Neural crest cell (in vitro differentiated cells): ENCODE measurements at places on chromosomes 4 and X. TPM values are rescaled to one million over a fixed set of nuclear protein-coding genes. Genes with fewer than 3 reads are reported as not detected.

DNA sequence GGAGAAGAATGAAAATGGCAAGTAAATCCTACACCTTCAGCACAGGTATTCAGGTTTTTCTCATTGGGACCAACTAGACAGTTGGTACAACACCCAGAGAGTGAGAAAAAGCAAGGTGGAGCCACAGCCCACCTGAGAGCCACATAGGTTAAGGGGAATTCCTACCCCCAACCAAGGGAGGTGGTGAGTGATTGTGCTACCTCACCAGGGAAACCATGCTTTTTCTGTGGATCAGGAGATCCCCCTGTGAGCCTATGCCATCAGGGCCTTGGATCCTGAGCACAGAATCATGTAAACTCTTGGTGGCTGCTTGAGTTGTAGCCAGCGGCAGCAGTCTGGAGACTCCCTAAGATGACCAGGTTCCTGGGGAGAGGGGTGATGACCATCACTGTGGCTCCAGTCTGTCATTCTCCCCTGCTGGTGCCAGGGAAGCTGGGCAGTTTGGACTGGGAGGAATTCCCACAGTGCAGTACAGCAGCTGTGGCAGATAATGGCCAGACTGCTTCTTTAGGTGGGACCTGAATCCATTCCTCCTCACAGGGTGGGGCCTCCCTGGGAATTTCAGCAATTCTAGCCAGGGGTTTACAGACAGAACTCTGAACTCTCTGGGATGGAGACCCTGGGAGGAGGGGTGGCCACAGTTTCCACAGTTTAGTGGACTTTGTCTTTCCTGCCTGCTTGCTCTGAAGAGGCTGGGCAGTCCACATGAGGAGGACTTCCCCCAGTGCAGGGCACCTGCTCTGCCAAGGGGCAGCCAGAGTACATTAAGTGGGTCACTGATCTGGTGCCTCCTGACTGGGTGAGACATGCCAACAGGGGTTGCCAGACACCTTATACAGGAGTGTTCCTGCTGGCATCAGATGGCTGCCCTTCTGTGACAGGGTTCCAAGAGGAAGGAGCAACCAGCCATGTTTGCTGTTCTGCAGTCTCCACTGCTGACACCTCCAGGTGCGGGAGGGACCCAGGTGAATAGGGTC, 43.2 kb downstream of the PARM1 start:
- no peak for DNase-seq

GRCh38 chr4:69753686-69754085, 6.7 kb downstream of the SULT1B1 start:
- no peak for DNase-seq

- DNase-seq = no peak
These were observed 52.0 kb upstream of the HS3ST1 start for GRCh38 chr4:11480683-11481082.

The HTR2C gene
- 0.07 and 0.09 TPM in 2 replicates for total RNA-seq

- no peak for DNase-seq
These were observed 50.8 kb downstream of the DTHD1 start for GRCh38 chr4:36332023-36332781.

- DNase-seq = no peak
These were observed 175.4 kb upstream of the PSAPL1 start for GRCh38 chr4:7610022-7610670.

- DNase-seq = no peak
These were observed 95.8 kb downstream of the SLIT2 start for GRCh38 chr4:20347531-20347930.

- DNase-seq = no peak
These were observed 23.7 kb upstream of the UBA1 start for GRCh38 chrX:47169726-47170515.

DNA sequence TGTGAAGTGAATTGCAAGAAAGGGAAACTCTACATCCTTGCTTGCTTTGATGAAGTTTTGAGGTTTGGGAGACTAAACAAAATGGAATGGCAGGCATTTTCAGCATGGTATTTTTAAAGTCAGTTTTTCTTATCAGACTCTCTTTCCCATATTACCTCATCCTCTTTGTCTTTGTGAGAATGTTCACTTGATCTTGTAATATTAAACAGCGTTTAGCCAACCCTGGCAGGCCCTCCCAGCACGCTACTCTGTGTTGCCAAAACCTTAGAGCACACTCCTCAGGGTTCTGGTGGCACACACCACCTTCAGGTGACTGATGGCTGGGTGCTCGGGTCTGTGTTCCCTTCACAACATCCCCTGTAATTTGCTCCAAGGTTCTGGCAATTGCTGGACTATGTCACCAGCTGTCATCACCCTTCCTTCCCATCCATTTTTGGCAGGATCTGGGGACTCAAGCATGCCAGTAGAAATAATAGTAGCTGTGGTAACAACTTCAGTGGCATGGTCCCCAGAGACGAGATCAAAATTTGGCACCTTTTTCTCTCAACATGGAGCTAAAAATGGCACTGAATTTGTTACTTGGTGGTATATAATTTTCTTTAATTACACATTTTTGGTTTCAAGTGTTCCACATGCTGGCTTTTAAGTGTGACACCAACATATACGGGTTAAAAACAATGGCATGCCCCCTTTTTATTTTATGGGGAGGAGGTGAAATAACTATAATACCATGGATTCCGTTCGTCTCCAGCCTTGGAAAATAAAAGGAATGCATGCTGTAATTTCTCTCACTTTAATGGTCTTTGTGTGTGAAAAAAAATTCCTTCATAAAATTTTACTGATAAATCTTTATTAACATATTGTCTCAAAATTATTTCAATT, 273.1 kb downstream of the DCTD start:
- DNase-seq = no peak

GRCh38 chrX:47151435-47151834, 6.4 kb downstream of the RBM10 start:
- DNase-seq = no peak

DNA sequence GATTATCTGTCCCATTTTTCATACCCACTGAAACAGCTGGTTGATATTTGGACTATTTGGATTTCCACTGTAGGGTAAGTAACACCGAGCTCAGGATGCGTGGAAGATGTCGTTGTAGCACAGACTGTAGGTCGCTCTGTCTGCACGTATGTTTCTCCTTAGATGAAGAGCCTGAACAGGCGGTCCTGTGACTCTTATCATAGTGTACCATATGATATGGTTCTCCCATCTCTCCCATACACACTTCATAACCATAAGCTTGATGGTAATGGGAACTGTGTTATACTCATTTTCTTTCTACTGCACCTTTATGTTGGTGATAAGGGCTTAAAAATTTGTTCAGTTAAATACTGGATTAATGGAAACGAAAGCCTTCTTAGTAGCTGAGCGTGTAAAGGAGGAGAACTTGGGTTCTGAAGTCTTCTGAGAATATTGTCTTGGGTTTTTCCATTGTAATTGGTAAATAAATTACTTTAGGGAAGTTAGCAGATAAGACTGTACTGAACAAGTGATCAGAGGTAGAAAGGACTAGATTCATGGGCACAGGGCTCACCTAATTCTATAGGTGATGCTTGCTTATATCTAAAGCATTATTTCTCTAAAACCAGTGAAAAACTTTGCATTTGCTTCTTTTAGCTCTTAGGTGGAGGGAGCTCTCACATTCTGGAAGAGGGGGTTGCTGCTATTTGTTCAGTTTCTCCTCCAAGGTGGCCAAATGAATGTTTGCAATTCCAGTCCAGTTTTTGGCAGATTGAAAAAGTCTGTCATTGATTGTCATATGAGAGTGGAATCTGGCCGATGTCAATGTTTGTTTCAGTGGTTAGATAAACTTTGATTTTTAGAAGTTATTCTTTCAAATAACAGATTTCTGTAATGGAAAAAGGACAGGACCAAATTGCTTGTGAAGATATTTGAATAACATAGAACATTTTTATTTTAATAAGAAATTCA, 15.8 kb downstream of the SMAD1 start:
- no peak for DNase-seq

DNA sequence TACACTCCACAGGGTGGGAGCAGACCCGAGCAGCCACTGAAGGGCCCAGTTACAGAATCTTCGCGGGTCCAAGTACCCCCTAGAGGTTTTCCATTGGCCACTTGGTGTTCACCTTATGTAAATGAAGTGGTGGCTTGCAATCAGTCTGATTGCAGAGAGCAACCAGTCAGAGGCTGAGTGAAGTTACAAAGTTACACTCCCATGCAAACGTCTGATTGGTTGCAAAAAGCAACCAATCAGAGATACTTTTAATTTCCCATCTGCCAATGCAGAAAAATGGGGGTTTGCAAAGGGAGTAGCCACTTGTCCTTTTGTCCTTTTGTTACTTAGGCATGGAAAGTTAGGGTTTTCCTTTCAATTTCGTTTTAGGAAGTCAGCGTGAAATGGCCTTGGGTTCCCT, 27.0 kb upstream of the NKAP start:
- no peak for DNase-seq

DNA sequence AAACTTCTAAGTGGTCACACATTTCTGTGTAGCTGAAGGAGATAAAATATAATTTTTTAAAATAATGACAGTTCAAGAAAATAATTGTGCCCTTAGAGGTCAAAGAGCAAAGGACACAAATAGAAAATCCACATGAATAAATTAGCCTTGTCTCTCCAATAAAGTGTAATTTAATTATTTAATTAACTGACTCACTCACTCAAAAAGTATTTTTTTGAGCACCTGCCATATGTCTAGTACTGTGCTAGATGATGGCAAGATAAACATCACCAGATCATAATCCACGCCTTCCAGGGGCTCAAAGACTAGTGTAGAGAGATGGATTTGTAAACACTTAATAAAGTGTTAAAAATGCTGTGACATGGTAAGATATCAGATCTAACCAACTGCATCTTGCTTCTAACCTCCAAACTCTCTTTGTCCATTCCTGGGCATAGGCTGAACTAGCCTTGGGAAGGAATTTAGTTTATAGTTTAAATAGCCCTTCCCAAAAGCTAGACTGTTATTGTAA, 112.5 kb downstream of the SCLT1 start:
- DNase-seq = no peak

DNA sequence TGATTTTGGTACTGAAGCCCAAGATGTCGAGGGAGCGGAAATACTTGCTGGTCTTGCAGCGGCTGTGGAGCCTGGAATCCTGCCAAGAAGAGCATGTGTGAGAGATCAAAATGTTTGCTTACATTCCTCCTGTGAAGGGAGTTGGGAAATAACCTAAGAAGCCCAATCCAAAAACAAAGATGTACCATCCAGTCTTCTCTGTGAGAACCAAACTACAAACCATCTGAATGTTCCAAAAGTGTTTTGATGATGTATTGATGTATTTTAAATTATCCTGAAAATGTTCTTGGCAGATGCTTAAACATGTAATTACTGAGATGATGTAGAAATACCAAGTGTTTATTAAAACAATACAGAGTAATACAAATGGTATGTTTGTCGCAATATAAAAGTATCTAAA, 10.1 kb upstream of the ADH1A start:
- DNase-seq = no peak
